ENCODE measurements at places on chromosomes 12 and 14.

- DNase-seq, result no peak
Observed at GRCh38 chr12:108338915-108339657, at the start of gene CMKLR1. Gene CMKLR1, minus strand, starts transcription at chr12:108339311. Its CDS starts 45,720 bp downstream, at chr12:108293591.

DNA sequence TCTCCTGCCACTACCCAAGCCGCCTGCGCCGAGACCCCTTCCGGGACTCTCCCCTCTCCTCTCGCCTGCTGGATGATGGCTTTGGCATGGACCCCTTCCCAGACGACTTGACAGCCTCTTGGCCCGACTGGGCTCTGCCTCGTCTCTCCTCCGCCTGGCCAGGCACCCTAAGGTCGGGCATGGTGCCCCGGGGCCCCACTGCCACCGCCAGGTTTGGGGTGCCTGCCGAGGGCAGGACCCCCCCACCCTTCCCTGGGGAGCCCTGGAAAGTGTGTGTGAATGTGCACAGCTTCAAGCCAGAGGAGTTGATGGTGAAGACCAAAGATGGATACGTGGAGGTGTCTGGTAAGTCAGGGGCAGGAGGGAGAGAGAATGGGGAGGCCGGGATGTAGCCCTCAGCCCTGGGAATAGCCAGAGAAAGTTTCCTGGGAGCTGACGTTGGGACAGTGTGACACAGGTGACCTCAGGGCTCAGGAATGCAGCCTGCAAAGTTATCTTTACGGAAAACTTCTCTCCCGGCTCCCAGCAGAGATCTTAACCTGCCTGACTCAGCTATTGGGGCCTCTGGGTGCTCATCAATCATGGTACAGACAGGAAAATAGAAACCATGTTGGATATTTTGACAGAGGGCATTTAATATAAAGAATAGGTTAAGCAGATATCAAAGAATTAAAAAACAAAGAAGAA lies 747 bp downstream of the HSPB8 start:
- DNase-seq, result no peak

DNA sequence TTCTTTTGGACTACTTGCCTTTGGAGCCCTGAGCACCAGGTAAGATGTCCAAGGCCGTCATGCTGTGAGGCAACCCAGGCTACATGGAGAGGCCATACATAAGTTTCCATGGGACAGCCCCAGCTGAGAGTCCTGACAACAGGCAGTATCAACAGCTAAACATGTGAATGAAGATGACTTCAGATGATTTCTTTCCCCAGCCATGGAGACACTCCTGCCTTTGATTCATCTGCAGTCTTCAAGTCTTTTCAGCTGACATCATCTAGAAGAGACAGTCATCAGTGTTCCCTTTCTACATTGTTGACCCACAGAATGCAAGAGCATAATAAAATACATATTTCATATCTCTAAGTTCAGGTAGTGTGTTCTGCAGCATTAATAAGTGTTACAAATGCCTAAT lies 398.7 kb downstream of the BTG1 start:
- DNase-seq, result no peak

DNA sequence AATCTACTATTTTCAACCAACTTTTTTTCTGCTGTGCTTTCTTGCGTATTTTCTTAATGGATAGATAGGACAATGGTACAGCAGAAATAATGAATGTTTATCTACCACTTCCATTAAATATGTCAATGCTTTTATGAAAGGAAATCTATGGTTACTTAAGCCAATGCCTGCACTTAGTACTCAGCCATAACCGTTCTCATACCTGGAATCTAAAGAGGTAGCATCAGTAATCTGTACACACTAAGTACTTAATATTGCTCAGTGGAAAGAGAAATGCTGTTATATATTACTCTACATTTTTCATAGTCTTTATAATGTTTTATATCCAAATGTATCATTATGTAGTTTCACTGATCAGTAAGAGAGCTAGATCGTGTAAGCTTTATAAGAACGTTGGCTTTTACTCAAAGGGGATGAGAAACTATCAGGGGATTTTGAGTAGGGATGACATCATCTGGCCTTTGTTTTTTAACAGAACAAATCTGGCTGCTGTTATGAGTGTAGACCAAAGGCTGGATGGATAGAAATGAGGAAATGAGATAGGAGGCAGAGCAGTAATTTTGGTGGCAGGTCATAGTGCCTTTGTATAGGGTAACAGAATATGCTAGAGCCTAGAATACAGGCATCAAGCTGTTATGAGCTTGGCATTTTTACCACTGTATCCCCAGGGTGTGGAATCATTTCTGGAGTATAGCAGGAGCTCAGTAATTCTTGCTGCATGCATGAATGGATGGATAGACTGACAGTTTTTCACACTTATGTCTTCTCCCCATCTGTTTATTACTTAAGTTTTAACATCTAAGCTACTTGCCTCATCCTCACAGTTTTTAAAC lies 34.0 kb downstream of the ALG10B start:
- DNase-seq, result no peak

DNA sequence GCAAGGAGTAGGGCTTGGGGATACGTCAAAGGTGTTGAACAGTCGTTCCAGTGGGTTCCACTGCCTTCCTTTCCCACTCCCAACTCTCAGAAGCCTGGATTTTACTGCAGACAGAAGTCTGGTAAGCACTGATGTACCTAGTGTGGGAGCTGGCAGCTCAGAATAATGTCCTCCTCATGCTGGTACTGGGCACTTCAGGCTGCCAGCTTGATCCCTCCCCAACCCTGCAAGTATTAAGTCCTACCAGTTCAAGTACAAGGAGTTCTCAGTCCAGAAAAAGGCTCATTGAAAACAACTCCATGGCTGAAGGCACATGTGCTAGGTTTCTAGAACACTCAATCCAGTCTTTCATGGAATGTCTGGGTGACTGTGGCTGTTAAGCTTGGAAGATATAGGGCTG lies 304.3 kb downstream of the NUAK1 start:
- DNase-seq, result no peak

DNA sequence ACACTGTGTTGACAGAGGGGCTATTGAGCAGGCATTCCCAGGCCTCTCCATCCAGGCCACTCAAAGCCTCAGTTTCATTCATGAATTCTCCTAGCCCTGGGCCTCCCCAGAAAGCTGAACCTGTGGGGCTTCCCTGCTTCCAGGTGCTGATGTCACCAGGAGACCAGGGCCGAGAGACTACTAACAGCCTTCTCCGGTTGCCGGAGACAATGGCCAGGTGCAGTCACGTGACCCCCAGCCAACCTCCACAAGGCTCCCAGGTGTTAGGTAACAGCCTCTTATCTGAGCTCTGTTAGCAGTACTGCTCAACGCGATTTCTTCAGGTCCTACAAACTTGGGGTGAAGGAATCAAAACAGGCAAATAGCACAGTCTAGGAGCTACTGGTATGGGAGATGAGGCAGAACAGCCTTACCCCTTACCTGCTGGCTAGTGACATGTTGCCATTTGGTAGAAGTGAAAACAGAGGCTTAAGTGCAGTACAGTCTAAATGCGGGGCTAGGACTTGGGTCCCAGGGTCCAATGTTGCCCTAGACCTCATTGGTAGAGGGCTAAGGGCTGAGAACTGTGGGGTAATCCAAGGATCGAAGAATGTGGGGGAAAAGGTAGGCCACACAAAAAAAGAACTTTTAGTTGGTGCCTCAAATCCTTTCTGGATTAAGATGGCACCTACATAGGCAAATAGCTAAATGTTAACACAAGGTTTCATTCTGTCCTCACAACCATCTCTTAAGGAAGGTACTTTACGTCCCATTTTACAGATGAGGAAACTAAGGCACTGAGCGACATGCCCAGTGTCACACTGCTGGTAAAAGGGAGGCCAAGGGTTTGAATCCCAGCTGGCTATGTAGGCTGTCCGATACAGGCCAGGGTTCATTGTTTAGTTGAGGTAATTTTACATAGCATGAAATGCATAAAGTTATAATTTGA lies 3.8 kb downstream of the CCDC88C start:
- peak; percentile 52 for DNase-seq

GRCh38 chr12:4450551-4451112 lies 5.0 kb upstream of the FGF6 start:
- no peak for DNase-seq

GRCh38 chr14:85572845-85573244 lies 42.9 kb downstream of the FLRT2 start:
- DNase-seq, result no peak

- no peak for DNase-seq
Observed at GRCh38 chr14:30779210-30779609, 95.1 kb upstream of the COCH start.

- DNase-seq, result no peak
Observed at GRCh38 chr14:97942921-97943320, 1145.7 kb downstream of the VRK1 start.

DNA sequence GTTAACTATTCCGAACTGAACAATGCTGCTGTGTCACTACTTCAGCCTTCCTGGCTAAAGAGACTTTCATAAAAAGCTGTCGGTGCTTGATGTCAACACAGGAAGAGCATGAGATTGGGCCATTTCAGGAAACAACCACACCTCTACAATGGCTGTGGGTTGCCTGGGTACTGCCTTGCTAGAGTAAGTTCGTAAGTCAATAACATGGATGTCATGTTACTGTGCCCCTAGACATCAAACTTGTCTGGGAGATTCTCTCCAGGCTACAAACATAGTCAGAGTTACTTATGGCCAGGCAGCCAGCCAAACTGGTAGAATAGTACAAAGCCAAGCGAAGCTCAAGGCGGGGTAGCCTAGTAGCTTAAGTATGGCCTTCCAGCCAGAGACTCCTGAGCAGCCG lies 23.1 kb downstream of the MAX start:
- DNase-seq, result no peak

DNA sequence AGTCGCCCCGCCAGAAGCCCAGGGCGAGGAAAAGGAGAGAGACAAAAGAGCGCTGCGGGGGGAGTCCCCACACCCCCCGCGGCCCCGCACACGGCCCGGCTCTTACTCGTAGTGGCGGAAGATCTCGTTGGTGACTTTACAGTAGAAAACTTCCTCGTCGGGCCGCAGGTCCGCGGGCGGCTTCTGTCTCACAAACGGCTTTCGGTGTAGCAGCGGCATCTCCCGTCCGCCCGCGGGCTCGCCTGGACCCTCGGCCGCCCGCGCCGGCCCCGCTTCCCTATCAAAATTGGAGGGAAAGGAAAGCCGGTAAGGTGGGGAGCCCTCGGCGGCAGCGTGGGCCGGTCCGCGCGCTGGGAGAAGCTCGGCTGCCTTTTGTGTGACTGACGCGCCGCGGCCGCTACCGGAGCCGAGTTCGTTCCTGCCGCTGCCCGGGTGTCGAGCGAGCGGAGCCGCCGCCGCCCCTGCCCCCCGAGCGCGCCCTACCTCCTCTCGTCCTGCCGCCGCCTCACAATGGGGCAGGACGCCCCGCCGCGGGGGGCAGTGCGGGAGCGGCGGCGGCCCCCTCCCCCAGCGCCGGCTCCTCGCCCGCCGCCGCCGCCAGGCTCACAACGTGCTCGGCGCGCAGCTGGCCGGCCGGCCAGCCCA lies 652 bp downstream of the BAZ1A start:
- DNase-seq, result peak; percentile 33

GRCh38 chr12:5000204-5000603 lies 43.5 kb upstream of the KCNA5 start:
- DNase-seq, result no peak

GRCh38 chr14:61033054-61033453 lies 52.0 kb downstream of the SLC38A6 start:
- DNase-seq, result no peak

DNA sequence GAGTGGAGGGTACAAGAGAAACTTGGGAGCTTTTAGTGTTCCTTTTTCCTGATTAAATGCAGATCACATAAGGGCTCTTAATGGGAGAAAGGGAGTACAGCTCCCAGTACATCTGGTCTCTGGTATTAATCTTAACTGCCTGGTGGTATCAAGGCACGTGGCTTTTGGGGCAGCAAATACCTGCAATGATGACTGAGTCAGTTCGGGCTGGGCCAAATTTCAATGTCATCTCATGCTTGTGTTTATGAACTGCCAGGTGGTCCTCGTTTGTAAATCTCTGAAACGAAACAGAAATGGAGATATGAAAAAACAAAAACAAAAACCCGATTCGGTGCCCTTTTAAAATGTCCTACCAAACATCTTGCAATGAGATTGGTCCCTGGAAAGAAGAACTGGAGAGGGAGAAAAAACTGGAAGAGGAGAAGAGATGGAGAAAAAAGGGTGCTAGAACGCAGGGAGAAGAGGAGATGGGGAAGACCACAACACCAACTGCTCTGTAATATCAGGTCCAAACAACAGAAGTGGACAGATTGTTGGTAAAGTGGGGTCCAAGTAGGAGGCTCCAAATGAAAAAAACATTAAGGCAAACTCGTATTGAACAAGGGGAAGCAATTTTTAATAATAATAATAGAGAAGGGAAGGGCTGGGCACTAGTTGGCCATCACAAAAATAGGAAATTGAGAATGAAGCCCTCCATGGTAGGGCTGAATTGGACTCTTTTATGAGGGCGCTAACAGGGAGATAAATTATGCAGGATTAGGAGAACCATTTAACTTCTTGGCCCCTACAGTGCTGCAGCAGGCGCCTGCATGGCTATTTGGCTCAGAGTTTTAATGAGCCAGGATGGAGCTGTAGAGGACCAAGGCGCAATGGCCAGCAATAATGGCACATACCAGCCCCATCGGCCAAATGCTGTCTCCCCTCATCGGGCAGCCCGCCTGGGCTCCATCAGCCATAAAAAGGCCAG lies 45.4 kb upstream of the NPFF start:
- DNase-seq, result no peak

DNA sequence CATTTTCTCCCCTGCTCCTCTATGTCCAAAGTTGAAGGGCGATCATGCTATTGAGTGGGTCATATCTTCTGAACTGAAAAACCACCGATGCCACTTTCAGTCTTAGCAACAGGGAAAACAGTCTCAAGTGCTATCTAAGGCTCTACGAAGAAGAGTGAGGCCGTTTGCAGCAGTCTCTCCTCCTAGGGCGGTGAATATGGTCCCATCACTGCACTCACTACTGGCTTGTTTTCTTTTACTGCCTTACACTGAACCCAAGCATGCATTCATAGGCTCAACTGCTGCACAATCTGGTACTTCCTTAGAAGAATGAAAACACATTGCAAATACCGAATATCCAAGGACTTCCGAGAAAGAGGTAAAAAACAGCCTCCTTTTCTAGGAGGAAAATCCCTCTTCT lies 92.1 kb downstream of the DNAH10 start:
- no peak for DNase-seq

GRCh38 chr14:50821510-50822464 lies 9.2 kb downstream of the NIN start:
- DNase-seq, result peak; percentile 34

- peak; percentile 73 for DNase-seq
Observed at GRCh38 chr14:102928412-102929240, 6.2 kb downstream of the AMN start.

- DNase-seq, result no peak
Observed at GRCh38 chr14:103093856-103094405, 594 bp upstream of the EXOC3L4 start.

GRCh38 chr12:76020281-76020680 lies 11.3 kb downstream of the PHLDA1 start:
- peak; percentile 54 for DNase-seq

Measured in T-helper 9 cell (primary cell).